ENCODE measurements at places on chromosomes 13 and 19.

- H3K4me1 ChIP-seq: no peaks in the 10 kb centered on the region
- no peak overlapping the region for H3K27ac ChIP-seq
- no peak overlapping the region for H3K4me3 ChIP-seq
- H3K36me3 ChIP-seq: no peaks in the 10 kb centered on the region
- H3K27me3 ChIP-seq: peaks cover 33% of the 10 kb centered on the region
Measured at GRCh38 chr19:18072335-18072734, 14.4 kb downstream of the IL12RB1 start.

- no peaks in the 10 kb centered on the region for H3K4me1 ChIP-seq
- no peak overlapping the region for H3K27ac ChIP-seq
- H3K27me3 ChIP-seq: peaks cover 22% of the 10 kb centered on the region
- no peak for DNase-seq
- H3K4me3 ChIP-seq: no peak overlapping the region
Measured at GRCh38 chr19:35471946-35472345, 18.3 kb downstream of the KRTDAP start.

DNA sequence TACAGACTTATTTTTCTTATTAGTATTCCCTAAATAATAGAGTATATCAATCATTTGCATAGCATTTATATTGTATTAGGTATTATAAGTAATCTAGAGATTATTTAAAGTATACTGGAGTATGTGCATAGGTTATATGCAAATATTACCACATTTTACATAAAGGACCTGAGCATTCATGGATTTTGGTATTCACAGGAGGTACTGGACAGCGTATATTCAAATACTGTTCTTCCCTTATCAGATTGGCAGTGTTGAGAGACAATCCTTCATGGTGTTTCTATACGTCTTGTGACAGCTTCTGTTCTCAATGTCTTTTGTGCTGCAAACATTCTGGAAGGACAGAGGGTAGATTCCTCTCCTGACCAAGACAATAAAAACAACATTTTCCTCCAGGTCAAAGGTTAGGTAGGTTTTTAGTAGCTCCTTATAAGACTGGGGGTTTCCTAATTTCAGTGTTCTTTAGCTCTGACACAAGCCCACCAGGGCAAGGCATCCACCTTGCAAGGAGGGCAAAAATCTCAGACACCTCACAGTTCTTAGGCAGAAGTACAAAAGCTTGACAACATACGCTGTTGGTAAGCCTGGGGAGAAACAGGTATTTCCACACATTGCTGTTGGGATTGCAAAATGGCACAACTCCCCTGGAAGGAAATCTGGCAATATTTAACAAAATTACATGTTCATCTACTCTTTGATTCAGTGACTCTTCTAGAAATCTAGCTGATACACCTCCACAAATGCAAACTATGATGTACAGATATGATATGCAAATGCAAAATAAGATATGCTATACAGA is 20.6 kb upstream of the PCCA start:
- DNase-seq: no peak
- no peaks in the 10 kb centered on the region for H3K27me3 ChIP-seq
- H3K4me3 ChIP-seq: no peak overlapping the region
- peaks cover 1% of the 10 kb centered on the region for H3K4me1 ChIP-seq

GRCh38 chr13:101835920-101836319 is 383.4 kb downstream of the ITGBL1 start:
- H3K27me3 ChIP-seq: no peaks in the 10 kb centered on the region
- H3K27ac ChIP-seq: no peak overlapping the region
- DNase-seq: no peak
- no peak overlapping the region for H3K4me3 ChIP-seq

Measured in mesenchymal stem cell (in vitro differentiated cells and primary cell).